NCI-H345 (cell line): ENCODE measurements at places on chromosomes 5 and 9.

- DNase-seq: no peak
Observed at GRCh38 chr5:83072966-83073365, 4.2 kb downstream of the TMEM167A start.

GRCh38 chr9:127580879-127581475, 31.1 kb upstream of the STXBP1 start:
- DNase-seq: no peak

- DNase-seq: no peak
Observed at GRCh38 chr9:106600955-106601560, 261.9 kb upstream of the ZNF462 start.

DNA sequence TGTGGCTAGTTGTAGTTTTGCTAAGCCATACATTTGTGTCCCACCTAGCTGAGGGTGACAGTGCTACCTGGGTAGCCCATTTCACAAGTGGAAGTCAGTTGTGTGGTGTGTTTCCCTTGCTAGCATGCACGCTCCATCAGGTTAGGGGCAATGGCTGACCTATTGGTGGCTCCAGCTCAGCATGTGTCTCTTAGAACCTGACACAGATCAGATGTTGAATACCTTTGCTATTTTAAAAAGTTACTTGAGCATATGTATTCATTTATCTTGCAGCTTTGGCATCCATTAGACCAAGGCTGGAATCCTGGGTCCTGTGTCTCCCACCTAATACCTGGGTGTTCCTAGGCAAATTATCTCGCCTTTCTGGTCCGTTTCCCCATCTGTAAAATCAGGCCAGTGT, 44.8 kb downstream of the ZNF618 start:
- DNase-seq: no peak

GRCh38 chr5:102537011-102537410, 38.2 kb upstream of the SLCO6A1 start:
- DNase-seq: no peak

DNA sequence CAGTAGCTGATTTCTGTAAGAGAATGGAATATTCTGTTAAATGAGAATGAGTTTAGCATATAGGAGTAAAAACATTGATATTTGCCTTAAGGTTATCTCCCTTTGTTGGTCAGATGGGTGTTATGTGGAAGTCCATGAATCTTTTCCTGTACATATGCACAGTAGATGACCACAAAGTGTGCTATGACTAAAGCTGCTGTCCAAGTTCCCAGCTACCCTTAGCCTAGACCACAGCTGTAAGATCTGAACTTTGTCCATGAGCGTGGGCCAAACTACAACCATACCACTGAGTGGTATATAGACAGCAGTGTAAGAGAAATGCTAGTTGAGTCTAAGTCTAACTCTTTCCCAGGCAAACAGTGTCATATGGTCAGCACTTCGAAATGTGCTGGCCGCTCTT, 48.8 kb downstream of the CD180 start:
- DNase-seq: no peak

DNA sequence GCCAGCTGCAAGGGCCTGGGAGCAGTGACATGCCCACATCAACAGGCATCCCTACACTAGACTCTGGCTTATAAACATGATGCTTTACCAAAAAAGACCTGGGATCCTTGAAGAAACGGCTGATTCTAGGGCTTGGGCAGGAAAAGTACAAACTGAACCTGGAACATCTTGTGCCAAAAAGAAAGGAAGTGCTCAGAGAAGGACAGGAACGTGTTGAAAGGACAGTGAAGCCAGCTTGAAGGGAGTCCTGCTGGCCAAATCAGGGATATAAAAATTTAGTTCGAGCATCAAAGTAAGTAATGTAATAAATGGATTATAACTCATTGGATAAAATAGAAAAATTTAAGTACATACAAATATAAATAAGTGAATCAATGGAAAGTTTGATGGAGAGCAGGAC, 58.1 kb downstream of the ALDH7A1 start:
- no peak for DNase-seq

- DNase-seq: no peak
Observed at GRCh38 chr5:153792305-153792704, 246.4 kb downstream of the FAM114A2 start.

- DNase-seq: no peak
Observed at GRCh38 chr9:12681620-12682019, 11.6 kb upstream of the TYRP1 start.

DNA sequence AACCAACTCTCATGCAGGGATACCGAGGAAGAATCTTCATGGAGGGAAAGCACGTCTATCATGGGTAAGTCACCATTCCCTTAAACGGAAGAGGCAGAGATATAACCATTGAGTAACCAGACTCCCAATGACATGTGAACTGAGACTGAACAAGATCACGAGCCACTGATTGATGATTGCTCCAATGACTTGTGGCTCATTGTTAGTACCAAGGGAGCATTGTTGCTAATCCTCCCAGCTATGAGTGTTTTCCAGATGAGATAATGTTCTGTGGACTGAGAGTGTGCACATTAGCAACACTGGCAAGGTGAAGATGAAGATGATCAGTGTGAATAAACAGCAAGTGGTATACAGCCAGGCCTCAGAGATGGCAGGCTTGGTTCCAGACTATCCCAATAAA, 219.2 kb upstream of the MAP3K1 start:
- no peak for DNase-seq

DNA sequence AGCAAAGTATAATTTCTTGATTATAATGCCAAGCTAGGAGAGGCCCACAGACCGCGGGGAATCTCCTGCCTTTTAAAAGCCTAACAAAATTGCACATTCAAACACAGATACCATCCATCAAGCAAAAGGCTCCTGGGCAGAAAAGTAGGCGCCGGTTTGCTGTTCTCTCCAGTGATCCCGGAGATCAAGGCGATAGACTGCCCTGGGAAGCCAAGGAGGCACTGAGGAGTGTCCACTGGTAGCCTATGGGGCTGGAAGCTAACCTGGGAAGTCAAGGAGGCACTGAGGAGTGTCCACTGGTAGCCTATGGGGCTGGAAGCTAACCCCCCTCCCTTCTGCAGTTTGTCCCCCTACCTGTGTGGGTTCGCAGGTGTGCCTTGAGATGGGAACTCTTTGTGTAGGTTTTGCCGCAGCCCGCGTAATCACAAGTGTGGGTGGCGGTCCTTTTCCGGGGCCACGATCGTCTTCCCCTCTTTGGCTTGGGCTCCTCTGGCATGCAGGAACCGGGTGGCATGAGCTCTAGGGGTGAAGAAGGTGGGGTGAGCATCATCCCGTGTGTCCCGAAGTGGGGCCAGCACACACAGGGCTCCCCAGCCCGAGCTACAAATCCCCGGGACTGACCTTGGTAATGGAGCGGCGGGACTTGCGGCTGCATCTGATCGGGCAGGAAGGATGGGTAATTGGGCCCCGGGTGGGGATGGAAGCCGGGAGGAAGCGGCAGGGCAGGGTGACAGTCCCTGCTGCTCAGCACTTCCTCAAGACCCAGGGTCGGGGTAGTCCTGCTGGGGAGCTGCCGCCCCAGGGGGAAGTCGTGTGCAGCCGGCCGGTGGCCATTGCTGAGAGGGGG, 2.7 kb downstream of the KLF4 start:
- DNase-seq: no peak

DNA sequence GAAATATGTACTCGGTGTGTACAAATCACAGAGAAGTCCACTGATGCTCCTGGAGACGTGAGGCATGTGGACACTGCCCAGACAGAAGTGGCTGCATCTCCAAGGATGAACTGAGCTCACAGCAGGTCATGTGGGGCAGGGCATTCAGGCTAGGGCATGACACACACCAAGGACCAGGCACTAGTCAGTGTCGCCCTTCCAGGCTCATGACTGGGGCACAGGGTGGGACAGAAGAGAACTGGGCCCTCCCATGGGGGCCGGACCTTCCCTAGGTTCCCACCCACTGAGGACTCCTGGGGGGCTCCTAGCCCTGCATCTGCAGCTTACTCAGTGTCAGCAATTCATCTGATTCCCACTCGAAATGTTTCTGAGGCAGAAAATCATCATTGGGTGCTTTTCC, 256.8 kb upstream of the IRX4 start:
- no peak for DNase-seq

DNA sequence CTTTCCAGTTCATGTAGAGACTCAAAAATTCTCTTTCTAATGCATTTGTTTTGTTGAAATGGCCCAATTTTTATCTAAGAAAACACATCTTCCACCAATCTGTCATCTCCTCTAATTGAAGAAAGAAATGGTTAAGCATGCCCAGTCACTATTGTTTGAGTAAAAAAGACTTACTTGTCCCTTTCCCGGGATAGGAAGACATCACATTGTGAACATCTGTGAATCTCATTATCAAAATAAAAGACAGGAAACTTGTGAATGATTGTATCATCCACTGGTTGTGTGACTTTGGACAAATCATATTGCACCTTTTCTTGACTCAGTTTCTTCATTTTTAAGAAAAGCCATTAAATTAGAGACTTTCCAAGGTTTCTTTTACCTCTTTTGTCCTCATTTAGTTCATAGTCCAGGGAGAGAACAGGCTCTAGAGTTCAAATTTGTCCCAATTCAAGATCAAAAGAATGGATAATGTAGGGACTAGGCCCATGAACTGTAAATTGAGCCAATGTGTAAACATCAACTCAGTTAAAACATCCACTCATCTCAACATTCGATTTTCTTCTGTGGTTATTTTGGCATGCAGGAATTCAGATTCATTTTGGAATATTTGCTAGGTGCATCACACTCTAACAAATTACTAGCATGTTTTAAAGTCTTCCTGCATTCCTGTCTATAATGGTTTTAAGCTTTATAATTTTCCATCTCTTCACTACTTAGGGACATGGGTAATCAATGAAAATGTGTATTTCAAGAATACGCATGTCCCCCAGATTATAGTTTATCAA, 838.0 kb upstream of the WWC1 start:
- no peak for DNase-seq

GRCh38 chr9:7003861-7004260, 246.1 kb downstream of the KDM4C start:
- DNase-seq: no peak

DNA sequence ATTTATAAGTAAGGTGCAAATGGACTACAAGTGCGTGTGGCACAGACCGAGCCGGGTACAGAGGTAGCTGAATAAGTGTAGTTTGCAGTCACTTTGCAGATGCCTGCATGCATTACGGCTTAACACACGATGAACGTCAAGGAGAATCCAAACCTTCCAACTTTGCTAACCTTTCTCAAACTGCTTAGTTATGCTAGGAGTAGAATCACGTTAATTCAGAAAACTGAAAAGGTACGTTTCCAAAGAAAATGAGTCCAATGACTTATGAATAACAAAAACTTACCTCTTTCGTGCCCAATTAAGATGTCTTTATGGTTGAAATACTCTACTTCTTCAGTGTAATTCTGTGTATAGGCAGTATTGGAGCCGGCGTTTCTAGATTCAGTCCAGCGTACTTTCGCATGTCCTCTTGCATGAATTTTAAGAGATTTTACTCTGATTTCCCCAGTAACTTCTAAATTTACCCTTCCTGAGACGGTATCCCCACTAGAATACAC, 539 bp downstream of the ARRDC3 start:
- peak; percentile 46 for DNase-seq

DNA sequence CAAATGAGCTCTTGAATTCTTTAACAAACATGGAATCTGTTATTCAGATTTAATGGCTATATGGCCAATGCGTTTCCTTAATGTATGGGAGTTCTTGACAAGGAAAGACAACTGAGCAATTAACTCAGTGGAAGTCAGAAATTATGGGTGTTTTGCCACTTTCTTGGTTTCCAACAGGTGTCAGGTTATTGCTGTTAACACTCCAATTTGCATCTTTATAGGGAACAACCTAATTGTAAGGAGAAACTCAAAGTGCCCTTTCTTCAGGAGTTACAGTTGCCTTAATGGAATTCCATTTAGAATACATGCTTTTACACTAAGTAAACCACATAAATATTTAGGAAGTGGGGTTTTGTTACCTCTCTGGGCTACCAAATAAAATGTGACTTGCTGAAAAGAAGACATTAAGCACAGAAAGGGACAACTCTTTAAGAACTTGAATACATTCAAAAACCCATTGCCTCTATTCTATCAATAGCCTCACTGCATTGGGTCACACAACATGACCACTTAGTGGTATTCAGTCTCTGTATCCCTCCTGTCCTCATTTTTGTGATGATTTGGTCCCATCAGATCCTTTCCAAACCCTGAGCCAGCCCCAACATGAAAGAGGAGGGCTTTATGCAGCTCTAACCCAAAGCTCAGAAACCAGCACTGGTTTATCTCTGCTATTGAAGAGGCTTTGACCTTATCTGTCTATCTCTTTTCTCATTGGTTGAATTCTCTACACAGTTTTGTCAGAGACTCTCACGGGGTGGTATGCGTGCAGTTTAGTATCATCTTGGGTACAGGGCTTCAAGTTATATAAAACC, 118.7 kb downstream of the EDIL3 start:
- no peak for DNase-seq

GRCh38 chr9:137878146-137878941, 762 bp downstream of the CACNA1B start:
- DNase-seq: peak; percentile 47

GRCh38 chr5:122753500-122753899, 21.4 kb upstream of the SNX2 start:
- no peak for DNase-seq

DNA sequence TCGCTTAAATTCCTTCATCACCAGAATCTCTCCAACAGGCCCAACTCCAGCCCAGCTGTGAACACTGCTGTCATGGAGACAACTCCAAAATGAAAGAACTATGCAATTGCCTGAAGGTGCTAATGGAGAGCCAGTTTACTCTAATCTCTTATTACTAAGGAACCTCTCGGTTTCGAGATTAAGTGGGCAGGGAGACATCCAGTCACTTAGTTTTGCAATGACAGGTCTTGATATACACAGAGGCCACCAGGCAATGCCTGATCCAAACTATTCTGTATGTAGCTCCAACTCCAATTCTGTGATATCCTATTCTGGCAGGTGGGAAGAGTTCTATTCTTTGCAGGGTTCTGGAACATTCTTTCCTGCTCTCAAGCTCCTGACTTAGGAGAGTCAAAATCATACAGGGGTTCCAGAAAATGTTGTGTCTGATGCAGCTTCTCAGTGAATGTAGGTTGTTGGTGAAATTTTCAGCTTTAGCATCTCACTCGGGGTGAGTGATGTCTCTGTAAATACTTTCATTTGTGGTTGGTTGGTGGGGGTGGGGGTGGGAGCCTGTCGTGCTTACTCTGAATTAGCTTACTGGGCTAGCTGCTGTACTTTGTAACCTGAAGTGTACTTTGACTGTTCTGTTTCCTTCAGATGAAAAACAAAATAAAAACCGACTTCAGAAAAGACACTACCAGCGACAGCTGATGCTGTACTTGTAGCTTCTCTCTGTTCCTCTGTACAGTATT, 170.9 kb downstream of the PALM2AKAP2 start:
- no peak for DNase-seq
